Naive thymus-derived CD8-positive, alpha-beta T cell (primary cell): ENCODE measurements at places on chromosomes 16 and 17. TPM values are rescaled to one million over a fixed set of nuclear protein-coding genes. Genes with fewer than 3 reads are reported as not detected.

CIBAR2 gene
- not detected for total RNA-seq

DNA sequence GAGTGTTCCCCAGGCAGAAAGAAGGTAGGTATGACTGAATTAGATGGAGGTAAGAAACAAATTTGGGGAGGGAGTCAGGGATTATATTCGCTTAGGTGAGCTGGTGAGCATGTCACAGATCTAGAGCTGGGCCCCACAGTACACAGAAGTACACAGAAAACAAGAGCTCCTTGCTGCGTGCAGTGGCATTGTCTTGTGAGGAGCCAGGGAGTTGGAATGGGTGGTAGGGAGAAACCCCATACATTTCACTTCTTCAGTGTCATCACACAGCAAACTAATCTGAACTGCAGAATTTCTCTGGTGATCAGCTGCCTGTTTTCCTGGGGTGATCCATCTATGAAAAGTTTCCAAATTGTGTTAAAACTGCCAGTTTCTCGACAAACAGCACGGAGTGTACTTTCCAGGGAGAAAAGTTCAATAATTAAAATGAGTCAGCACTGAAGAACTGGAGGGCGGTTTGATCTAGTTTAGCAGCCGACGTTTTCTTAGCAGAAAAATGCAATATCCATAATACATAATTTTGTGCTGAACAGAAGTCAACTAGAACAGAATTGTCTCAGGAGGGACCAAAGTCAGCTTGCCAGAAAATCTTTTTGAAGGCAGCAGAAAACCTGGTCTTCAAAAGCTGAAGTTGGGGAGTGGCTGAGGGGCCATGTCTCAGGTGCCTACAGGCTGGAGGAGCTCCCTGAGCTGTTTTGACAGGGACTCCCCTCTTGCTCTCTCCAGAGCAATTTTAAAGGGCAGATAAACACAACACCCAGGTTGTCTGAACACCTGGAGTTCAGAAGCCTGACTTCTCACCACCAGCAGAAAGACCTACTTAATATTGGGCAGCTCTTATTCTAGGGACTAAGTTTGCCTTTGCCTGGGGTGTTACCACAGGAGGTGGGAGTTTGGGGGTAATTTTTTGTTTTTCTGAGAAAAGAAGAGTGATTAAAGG lies 448.6 kb downstream of the CA10 start:
- peaks cover 17% of the 10 kb centered on the region for H3K27me3 ChIP-seq
- DNase-seq = no peak
- H3K4me3 ChIP-seq = no peak overlapping the region
- H3K27ac ChIP-seq = no peak overlapping the region

AFMID gene
- 2.4 TPM for total RNA-seq

DNA sequence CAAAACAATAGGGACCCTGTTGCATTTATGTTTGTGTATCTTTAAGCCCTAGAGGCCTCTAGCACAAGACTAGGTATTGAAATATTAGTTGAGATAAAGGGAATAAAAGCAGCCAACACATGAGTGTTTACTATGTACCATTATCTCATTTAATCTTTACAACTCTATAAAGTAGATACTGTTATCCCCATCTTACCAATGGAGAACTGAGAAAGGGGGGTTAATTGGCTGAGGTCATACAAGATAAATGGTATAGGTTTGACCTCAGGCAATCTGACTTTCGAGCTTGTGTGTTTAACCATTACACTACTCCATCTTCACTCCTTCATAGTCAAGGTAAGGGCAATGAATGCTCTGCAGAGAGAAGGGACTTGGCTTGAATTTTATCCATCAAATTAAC lies 26.3 kb upstream of the STAC2 start:
- no peak overlapping the region for H3K27ac ChIP-seq
- H3K27me3 ChIP-seq = no peaks in the 10 kb centered on the region
- DNase-seq = no peak

PRKCB gene
- 129 TPM for total RNA-seq

GRCh38 chr17:41773190-41773588 lies 13.3 kb downstream of the JUP start:
- H3K4me3 ChIP-seq = no peak overlapping the region
- H3K27me3 ChIP-seq = peaks cover 1% of the 10 kb centered on the region
- peaks cover 4% of the 10 kb centered on the region for H3K4me1 ChIP-seq
- H3K36me3 ChIP-seq = no peaks in the 10 kb centered on the region
- no peak overlapping the region for H3K27ac ChIP-seq

PNMT gene
- total RNA-seq = 1.2 TPM

NT5M gene
- total RNA-seq = 2.9 TPM

CDH15 gene
- total RNA-seq = not detected

DNA sequence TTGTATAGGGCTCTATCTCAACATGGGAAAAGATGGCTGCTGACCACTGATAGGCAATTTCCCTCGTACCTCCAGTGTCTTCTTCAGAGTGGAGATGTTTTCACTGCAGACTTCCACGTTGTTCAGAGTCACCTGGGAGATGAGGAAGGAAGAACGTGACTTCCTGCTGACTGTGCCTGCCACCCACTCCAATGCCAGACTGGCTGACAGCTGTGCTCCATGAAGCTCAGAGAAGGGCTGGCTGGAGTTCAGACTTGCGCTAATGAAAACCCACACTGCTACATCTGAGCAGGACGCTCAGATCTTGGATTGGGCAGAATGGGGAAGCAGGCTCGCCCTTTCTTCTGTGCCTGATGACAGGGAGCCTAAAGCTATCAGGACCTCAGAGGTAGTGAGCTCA lies 33.1 kb downstream of the COG4 start:
- DNase-seq = no peak
- no peaks in the 10 kb centered on the region for H3K27me3 ChIP-seq
- H3K4me1 ChIP-seq = no peaks in the 10 kb centered on the region
- H3K27ac ChIP-seq = no peak overlapping the region

GP1BA gene
- not detected for total RNA-seq

- DNase-seq = no peak
- H3K4me3 ChIP-seq = no peak overlapping the region
- H3K27ac ChIP-seq = no peak overlapping the region
- H3K27me3 ChIP-seq = no peaks in the 10 kb centered on the region
Observed at GRCh38 chr16:12515746-12516145, 287.9 kb downstream of the CPPED1 start.

- no peak overlapping the region for H3K4me3 ChIP-seq
- H3K27ac ChIP-seq = no peak overlapping the region
- no peaks in the 10 kb centered on the region for H3K27me3 ChIP-seq
- DNase-seq = no peak
- no peaks in the 10 kb centered on the region for H3K36me3 ChIP-seq
Observed at GRCh38 chr16:11470676-11471415, 115.9 kb downstream of the LITAF start.

DNA sequence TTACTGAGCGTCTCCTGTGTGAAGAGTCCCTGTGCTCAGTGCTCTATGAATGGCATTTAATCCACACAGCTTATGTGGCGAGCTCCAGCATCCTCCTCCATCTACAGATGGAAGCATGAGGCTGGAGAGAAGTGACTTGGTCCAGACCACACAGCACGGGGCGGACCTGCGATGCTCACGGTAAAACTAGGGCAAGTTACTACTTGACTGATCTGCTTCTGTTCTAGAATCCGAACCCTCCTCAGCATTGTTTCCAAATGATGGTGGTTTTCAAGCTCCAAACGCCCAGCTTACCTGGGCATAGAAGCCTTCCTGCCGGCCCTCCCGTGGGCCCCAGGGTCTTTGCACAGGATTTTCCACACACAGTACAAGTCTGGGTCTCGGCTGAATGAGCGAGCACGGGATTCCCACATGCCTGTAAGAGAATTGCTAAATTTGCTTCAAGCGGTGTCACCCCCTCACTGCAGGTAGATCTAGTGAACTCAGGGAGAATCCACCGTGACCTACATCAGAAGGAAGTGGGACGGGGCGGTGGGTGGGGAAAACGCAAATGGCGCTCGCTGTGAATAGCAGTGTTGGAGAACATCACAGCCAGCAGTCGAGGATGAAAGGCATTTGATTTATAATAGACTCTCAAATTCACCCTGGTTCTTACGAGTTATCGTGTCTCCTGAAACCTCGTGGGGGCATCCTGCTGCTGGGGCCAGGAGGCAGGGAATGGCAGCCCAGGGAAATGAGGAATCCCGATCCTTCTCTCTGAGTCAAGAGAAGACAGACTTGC lies 101.1 kb downstream of the CMIP start:
- H3K27ac ChIP-seq = no peak overlapping the region
- DNase-seq = no peak
- no peaks in the 10 kb centered on the region for H3K36me3 ChIP-seq
- no peak overlapping the region for H3K4me3 ChIP-seq

DNA sequence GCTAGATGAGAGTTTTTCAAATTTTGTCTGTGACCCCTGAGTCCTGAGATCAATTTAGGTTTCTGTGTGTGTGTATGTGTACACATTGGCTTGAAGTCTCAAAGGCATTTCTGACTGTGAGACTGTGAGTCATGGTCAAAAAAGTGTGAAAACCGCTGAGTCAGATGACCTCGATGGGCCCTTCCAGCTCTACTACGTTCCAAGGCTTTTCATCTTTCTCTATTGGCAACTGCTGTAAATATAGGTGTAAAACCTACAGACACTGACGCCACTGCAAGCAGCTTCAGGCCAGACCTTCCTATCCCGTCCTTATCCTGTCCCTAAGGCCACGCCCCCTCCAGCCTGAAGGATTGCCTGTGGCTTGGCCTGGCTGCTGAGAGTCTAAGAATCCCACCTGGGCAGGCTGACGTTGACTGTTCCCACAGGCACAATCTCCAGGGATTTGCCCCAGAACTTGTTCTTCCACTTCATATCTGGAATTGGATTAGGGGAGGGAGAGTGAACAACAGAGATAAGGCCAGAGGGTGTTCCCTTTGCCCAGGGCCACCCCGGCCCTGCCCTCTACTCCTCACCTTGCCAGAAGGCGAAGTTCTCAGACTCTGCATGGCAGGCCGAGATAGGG lies 11.3 kb downstream of the OSBPL7 start:
- H3K27me3 ChIP-seq = no peaks in the 10 kb centered on the region
- no peak overlapping the region for H3K4me3 ChIP-seq
- H3K36me3 ChIP-seq = peaks cover 72% of the 10 kb centered on the region
- DNase-seq = peak; percentile 18
- no peak overlapping the region for H3K27ac ChIP-seq

DNA sequence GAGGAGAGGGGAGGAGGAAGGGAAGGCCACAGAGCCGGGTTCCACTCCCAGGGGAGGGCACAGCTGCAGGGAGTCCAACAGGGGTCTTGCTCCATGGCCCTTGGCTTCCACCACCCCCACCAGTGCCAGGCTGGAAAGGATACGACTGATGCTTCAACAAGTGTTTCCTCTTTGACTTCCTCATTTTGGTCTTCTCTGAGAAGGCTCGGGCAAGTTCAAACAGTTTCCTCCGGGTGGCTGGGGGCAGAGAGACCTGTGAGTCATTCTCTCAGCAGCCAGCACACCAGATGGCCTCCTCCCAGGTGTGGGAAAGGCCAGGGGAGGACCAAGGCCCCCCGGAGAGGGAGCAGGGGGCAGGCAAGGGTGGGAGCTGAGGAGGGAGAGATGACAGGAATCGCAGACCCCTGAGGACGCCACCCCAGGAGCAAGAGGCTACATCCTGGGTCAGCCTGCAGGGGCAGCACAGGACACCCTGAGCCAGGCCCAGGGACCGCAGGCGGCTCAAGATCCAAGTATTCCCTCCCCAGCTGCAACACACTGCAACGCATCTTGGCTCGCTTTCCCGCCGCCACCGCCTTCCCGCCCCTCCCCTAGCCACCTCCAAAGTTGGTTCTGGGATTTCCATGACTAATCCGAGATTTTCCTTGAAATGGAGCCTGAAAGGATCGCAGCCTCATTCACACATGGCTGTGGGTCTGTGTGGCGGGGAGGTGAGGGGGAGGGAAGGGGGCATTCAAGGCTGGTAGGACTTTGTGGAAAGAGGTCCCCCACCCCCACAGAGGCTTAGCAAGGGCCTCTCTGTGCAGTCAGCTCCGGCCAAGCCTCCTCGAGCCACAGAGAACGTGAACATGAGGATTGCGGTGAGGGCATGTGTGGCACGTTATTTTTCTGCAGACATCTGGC lies 18.4 kb upstream of the MRPS23 start:
- H3K27me3 ChIP-seq = peaks cover 10% of the 10 kb centered on the region
- DNase-seq = peak; percentile 26
- no peak overlapping the region for H3K4me3 ChIP-seq
- H3K36me3 ChIP-seq = no peaks in the 10 kb centered on the region
- no peak overlapping the region for H3K27ac ChIP-seq
- H3K4me1 ChIP-seq = peaks cover 30% of the 10 kb centered on the region

DNA sequence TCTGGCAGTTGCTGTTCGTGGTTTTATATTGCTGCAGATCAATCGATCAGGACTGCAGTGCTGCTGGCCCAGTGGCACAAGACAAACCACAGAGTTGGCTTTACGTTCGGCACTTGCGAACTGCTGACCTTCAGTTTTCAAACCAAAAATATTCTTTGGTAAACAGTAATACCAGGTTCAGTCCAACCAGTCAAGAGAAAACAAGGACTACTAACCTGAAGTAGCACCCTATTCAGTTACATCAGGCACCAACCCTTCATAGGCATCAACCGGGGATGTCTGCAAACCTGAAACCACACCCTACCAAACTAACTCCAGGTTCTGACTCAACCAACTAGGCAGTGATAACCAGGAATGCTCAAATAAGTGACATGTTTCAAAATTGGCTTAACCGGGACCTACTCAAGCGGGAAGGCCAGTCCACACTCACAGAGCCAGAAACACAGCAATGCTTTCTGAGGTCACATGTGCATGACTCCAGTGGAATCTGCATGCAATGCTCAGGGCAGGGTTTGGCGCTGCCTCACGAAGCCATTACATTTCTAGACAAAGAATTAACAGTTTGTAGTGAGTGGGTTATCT lies 91.1 kb downstream of the SMG6 start:
- peaks cover 57% of the 10 kb centered on the region for H3K4me1 ChIP-seq
- peaks cover 2% of the 10 kb centered on the region for H3K36me3 ChIP-seq
- peak overlapping the region; percentile 7 for H3K4me3 ChIP-seq

DNA sequence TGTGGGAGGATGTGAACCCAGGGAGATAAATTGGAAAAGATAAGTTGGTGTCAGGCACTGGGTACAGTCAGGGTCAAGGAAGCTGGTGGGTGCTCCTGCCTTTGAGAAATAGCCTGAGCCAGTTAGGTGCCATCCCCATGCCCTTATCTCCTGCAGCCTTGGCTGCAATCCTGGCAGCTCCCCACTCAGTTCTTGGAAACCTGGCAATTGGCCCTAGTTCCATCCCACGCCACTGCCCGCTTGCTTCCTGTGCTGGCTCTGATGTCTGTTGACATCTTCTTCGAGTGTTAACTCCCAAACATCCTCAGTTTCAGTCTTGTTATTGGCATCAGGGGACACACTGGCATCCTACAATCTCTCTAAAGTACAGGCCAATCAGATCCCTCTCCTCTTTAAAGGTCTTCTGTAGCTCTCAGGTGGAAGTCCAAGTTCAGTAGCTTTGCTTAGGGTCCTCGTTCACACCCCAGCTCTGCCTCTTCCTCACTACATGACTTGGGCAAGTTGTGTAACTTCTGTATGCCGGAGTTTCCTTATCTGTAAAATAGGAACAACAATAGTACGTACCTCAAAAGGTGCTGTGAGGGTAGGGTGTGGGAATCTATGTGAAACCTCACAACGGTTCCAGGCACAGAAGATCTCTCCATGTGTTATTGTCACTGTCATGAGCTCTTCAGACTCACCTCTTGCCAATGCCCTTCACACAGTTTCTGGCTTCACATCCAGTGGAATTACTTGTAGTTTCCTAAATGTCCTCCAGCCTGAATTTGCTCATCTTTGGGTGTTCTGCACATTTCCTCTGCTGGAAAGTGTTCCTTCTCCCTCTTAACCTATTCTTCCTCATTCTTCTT lies 13.5 kb upstream of the PRKAR1A start:
- no peaks in the 10 kb centered on the region for H3K36me3 ChIP-seq
- H3K4me3 ChIP-seq = peak overlapping the region; percentile 31
- no peaks in the 10 kb centered on the region for H3K27me3 ChIP-seq
- H3K27ac ChIP-seq = no peak overlapping the region
- H3K4me1 ChIP-seq = peaks cover 11% of the 10 kb centered on the region
- no peak for DNase-seq

GRCh38 chr17:6241381-6241780 lies 171.2 kb downstream of the WSCD1 start:
- H3K27me3 ChIP-seq = peaks cover 35% of the 10 kb centered on the region
- no peak overlapping the region for H3K4me3 ChIP-seq
- DNase-seq = no peak
- no peak overlapping the region for H3K27ac ChIP-seq
- H3K4me1 ChIP-seq = no peaks in the 10 kb centered on the region
